ENCODE measurements at places on chromosomes 4 and X.

GRCh38 chrX:136325377-136325776, 24.6 kb downstream of the ADGRG4 start:
- no peak for DNase-seq

DNA sequence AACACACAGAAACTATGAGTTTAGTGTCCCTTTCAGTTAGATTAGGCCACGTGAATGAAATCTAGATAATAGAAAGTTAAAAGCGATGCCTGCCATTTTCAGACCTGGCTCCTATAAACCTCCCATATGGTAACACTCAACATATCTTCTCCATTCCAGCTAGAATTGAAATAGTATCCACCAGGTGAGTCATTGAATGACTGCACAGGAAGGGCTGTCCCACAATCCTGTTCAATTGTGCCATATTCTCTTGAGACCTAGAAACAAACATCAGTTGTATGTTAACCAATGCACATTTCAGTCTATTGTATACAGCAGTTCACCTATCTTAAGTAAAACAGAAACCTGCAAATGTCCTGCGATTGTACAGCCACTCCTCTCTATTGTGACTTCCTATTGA, 659.3 kb upstream of the SLIT2 start:
- no peak for DNase-seq

DNA sequence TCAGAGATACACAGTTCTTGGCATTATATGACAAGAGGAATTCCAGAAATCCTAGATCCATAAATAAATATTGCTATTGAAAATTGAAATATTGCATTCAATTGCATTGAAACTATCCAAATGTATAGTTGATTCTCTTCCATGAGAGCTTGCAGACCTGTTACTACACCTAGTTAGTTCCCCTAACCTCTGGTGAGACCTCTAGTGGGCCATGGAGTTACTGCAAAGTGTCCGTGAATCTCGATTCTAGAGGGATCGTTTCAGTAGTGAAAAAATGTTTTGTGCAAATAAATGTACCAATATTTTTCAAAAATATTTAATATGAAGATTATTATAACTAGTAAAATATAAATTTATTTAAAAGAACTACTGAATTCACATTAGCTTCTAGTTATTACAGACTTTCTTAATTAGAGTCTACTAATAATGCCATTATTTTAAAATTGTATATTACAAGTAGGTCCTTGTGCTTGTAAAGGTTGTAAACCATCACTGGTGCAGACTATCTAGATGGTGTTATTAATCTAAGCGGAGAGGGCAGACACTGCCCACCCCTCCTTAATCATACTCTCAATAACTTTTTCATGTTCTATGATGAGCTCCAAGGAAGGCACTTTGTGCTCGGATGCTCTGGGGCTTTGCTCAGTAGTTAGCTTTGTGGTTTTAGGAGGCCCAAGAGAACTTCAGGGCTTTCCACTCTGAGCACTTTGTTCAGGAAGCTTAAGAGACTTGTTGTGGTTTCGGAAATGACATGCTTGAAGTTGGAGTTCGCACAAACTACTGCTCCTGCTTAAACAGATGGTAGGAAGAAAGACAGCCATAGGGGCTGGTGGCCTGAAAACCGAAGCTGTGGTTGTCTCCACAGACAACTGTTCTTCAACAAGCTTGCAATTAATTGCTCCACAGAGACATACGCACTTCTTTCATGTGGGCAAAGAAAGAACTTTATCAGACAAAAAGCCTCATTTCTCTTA, 42.8 kb downstream of the IL21 start:
- no peak for DNase-seq

- no peak for DNase-seq
Measured at GRCh38 chr4:2790583-2791517, 2.0 kb upstream of the SH3BP2 start.

GRCh38 chr4:147704846-147705245, 20.9 kb upstream of the PRMT9 start:
- DNase-seq: no peak

- no peak for DNase-seq
Measured at GRCh38 chr4:150476776-150477175, 105.2 kb upstream of the MAB21L2 start.

DNA sequence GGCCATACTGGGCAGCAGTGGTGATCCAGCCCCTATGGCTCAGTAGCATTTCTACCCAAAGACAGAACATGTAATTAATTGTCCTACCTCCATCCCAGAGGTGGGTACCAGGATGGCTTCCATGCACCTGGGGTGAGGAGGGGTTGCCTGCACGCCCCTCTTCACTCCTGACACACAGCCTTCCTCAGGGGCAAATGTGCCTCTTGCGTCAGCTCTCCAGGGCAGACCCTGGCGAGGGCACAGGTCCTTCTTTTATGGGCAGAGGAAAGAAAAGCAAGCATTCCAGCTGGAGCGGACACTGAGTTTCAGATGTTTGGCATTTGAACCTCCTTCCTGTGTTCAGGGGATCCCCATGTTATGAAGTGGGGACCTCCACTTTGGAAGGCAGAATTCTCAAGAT, 95.6 kb downstream of the PHKA2 start:
- DNase-seq: no peak

- no peak for DNase-seq
Measured at GRCh38 chr4:8176547-8177399, 18.2 kb upstream of the ABLIM2 start.

- no peak for DNase-seq
Measured at GRCh38 chr4:81272671-81273070, 57.6 kb upstream of the PRKG2 start.

DNA sequence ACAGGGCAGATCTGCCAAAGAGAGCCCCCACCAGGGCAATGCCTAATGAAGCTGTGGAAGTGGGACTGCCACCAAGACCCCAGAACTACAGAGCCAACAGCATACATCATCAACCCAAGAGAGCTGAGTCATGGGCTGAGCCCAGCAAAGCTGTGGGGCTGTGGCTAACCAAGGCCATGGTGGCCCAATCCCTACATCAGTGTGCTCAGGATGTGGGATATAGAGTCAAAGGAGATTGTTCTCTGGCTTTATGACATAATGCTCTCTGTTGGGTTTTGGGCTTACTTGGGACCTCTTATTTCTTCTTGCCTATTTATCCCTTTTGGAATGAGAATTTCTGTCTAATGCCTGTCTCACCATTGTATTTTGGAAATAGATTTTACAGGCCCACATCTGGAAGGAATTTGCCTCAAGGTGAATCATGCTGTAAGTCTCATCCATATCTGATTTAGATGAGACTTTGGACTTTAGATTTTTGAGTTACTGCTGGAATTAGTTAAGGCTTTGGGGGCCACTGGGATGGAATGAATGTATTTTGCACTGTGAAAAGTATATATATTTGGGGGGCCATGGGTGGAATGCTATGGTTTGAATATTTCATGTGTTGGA, 5.4 kb upstream of the PRDM5 start:
- no peak for DNase-seq

GRCh38 chr4:156329779-156330178, 376.1 kb upstream of the CTSO start:
- DNase-seq: no peak

- DNase-seq: no peak
Measured at GRCh38 chr4:681736-682451, 7.1 kb downstream of the SLC49A3 start.

DNA sequence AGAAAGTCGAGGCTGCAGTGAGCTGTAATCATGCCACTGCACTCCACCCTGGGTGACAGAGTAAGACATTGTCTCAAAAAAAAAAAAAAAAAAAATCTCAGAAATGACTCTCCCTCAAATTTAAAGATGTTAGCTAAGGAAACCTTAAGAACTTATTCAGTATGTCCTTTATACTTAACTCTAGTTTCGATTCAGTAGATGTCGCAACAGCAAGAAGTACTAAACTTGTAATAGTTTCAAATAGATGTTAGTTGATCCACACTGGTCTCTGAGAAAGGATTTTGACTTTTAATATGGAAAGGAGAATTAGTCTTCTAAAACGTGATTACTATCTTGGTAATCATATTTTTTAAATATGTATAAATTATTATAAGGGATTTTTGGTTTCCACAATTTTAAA, 29.6 kb downstream of the NKX3-2 start:
- DNase-seq: no peak

DNA sequence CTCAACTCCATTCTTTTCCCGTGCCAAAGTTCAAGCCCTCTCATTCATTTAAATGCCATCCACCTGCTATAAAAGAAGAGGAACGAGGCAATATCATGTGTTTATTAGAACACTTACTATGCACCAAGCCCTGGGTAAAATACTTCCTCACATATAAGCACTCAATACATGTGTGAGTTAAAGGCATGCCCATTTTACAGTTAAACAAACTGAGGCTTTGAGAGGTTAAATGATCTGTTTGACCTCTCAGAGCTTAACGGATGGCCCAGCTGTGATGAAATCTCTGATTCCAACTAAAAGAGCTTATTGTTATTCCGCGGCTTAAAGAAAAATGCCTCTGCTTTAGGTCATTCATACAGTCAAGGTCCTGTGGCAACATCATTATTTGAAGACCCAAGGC, 124.3 kb downstream of the HS6ST2 start:
- no peak for DNase-seq

DNA sequence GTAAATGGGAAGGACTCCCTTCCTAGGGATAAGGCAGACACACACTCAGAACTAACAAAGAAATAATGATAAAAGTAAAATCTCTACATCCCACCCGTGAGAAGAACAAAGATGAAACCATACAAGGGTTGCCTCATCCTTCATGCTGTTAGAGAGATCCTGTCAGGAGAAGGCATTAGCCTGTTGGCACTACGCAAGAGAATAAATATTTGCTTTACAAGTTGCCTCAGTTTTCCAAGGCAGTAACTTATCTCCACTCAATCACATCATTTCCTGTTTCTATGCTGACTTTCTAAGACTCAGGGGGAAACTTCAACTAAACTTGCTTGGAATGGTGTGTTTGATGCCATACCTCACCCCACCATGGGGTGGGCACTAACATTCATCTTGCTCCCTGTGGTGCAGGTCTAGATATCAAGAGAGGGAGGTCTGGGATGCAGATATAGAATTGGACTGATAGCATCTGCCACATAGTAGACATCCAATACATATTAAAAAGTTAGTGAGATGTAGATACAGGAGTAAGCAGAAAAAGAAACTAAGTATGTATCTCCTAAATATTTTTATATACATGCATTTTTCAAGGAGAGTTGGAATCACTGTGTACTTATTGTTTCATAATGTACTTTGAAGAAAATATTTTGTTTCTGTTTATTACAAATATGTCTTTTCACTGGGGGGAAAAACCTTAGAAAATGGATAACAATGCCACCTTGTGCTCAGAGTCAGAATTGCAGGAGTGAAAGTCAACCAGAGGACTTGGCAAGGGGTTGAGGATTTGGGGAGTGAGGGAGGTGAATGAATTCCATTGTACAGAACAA, 57.2 kb upstream of the BEX4 start:
- no peak for DNase-seq

- no peak for DNase-seq
Measured at GRCh38 chr4:159697322-159698283, 594.7 kb downstream of the RAPGEF2 start.

DNA sequence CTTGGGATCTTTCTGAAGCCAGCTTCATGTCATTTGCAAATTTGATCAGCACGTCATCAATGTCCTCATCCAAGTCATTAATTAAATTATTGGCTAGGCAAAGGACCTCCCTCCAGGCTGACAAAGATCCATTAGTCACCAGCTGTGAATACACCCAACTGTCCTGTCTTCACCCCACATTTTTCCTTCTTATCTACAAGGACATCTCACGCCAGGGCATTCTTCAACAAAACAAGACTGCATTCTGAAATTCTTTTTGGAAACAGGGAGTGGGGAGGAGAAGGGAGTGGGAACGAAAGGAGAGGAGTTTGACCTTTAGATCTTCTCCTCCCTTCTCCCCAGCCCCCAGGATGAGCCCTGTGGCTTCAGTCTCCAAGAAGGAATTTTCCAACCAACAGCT, 32.7 kb downstream of the NLGN3 start:
- no peak for DNase-seq

GRCh38 chr4:48445704-48446103, 37.4 kb upstream of the SLC10A4 start:
- DNase-seq: no peak

DNA sequence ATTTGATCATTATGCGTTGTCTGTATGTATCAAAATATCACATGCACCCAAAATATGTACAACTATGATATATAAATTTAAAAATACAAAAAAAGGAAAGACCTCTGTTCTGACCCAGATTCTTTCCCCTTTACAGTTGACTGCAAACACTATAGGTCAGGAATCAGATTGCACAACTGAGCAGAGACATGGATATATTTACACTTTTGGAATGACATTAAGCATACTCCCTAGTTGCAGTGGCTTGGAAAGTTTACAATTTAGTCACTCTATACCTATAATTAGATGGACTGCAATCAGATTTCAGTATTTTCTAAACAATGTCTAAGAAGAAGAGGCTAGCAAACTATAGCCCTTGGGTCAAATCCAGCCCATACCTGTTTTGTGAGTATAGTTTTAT, 98.5 kb upstream of the INPP4B start:
- no peak for DNase-seq

DNA sequence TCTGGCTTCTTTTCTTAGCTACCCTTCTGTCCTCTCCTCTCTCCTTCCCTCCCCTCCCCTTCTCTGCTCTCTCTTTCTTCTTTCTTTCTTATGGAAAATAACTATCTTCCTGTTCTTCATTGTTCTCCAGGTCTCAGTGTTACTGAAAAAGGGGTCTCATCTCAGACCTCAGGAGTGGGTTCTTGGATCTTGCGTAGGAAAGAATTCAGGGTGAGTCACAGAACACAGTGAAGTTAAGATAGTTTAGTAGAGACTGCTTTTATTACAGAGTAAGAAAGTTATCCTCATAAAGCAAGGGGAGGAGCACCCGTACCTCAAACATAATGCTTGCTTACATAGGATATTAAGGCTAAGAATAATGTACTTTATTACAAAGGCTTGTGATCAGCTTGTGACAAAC, 31.8 kb upstream of the CWH43 start:
- DNase-seq: no peak

GRCh38 chrX:120612086-120612485, 8.2 kb downstream of the MCTS1 start:
- DNase-seq: no peak

DNA sequence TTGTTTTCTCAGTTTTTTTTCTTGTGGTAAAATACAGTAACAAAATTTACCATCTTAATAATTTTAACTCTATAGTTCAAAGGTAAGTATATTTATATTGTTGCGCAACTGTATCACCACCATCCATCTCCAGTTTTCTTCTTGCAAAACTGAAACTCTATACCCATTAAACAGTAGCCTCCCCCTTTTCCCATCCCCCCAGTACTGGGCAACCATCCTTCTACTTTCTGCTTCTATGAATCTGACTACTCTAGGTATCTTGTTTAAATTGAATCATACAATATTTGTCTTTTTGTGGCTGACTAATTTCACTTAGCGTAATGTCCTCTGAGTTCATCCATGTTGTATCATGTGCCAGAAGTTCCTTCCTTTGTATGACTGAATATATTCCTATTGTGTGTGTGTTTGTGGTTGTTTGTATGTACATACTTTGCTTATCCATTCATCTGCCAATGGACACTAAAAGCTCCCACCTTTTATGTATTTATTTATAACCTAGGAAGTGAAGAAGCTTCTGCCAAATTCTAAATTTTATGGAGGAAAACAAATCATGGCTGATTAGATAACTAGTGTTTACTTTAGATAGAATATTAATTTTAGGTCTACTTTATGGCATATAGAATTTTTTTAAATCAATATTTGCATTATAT, 10.0 kb downstream of the ABHD18 start:
- no peak for DNase-seq

- no peak for DNase-seq
Measured at GRCh38 chr4:41394481-41394894, 137.8 kb downstream of the UCHL1 start.

- no peak for DNase-seq
Measured at GRCh38 chrX:51834076-51834475, 59.3 kb upstream of the MAGED1 start.
